Hematopoietic multipotent progenitor cell treated with erythropoietin and hydrocortisone succinate and interleukin-3 and kit ligand, for 8 days (in vitro differentiated cells): ENCODE measurements at places on chromosomes 5 and 9.

DNA sequence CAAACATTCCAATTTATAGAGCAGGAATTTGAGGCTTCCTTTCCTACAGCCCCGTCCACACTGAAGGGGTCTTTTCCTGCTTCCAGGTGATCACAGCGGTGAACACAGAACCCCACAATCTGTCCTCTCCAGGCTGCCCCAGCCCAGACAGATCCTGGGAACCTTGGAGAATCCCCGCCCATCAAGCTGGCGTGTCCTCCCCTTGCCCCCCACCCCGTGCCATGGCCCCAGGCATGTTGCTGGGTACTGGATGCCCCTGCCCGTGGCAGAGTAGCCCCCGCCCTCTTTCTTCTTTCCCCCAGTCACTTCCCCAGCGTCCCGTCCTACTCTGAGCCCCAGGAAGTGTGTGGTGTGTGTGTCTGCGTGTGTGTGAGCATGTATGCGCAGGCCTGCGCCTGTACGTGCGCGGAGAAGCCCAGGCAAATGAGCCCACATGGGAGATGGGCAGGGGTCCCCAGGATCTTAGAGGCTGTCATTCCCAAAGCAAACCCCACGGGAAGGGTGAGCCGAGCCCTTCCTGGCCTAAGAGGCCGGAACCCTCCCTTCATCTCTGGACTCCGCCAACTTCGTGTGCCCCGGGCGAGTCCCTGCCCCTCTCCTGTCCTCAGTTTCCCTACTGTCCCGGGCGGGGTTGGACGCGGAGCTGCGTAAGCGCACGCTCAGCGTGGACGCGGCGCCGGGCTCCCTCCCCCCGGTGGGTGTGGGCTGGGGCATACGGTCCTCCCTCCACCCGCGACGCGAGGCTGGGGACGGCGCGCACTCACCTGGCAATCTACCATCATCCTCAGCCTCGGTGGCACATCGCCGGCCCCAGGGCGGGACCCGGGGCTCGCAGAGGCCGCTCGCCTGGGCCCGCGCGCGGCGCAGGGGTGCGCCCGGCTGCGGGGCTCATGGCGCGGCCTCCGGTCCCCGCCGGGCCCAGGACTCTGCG, 15.2 kb downstream of the GBGT1 start:
- DNase-seq = peak; percentile 68

DNA sequence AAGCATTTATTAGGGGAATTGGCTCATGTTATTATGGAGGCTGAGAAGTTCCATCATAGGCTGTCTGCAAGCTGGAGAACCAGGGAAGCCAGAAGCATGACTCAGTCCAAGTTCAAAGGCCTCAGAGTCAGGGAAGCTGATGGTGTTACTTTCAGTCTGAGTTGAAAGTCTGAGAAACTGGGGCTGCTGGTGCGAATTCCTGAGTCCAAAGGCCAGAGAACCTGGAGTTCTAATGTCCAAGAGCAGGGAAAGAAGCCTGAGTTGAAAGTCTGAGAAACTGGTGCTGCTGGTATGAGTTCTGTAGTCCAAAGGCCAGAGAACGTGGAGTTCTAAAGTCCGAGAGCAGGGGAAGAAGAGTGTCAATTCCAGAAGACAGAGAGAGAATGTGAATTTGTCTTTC, 641.1 kb downstream of the ISL1 start:
- no peak for DNase-seq

DNA sequence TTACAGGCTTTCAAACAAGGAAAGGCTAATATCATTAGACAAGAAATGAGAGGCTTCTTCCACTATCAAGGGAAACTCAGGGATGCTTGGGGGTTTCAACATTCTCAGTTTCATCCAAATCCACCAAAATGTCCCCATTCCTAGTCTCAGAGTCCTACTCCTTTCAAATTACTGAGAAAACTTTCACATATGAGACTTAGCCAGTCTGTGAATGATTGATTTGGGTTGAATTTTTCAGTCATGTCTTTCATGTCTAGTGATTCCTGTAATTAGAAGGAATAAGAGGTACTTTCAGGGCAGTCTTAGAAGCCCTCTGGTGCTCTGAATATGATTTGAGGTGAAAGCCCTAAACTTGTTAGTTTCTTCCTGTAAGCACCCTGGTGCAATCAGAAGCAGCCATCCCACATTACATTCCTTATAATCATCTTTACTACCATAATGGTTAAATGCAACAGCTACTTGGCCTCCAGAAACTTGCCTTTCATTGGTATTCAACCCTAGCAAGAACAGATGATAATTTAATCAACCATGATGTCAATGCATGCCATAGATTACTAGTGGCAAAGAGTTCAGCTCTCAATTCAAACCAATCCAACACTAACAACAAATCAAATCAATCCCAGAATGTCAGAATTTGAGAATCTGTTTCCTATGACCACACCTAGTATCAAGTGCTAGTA, 50.7 kb upstream of the RIC1 start:
- DNase-seq = no peak

DNA sequence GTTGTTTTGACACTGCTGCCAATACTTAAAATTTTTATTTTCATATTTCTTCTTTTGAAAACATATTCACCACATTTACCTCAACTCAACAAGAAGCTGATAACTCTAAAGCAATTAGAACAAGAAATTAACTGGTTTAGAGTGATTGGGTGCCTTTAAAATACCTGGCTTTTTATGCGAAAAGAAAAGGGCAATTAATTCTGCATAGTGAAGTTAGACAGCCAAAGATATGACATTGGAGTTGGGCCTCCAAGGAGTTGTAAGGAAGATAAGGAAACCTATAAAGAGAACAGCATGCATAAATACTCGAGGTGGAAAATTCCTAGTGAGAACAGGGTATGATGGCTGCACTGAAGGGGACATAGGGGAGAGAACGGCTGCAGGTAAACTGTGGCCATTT, 9.6 kb downstream of the AK6 start:
- no peak for DNase-seq
